AG08396 (cell line): ENCODE measurements at places on chromosomes 1 and 21.

DNA sequence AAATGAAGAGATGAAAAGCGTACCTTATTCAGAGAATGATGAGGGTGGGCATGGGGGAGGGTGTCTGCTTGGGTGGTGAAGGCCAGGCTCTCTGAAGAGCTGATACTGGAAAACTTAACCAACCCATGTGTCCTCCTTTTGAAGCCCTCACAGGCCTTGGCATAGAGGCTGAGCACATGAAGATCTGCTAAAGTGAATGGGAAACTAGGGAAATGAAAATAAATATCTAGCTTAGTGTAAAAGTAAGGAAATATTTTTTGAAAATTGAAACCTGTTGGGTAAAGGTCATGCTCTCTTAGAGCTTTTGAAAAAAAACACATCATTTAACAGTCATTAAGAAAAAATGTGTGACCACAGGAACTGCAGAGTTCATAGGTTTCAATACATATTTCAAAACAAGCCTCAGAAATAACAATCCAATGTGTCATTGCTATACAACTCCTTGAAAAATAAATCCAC is 40.5 kb upstream of the RALGPS2 start:
- peak; percentile 63 for DNase-seq

DNA sequence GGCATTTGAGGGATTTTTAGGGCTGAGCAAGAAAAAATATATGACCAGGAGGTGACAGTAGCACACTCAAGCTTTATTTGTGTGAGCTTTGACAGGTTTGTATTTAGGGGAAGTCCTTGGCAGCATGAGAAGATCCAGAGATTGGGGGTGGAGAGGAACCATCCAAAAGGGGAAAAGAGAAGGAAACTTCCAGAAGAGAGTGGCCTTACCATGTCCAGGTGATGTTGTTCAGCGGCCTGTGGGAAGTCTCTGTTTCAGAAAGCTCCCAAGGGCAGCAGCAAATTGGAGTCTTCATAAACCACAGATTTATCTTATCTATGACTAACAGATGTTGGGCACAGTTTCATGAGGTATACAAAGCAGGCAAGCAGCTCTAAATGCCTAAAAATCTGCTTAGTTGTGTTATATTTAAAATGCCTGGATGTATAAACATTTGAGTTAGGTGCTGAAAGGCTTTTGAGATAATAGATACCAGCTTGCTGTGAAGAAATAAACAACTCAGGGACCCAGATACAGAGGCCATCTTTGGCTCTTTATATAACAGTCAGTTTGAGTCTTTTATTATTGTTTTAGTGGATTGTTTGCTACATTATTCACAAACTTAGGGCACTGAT is 21.2 kb upstream of the ADAR start:
- DNase-seq, result no peak

DNA sequence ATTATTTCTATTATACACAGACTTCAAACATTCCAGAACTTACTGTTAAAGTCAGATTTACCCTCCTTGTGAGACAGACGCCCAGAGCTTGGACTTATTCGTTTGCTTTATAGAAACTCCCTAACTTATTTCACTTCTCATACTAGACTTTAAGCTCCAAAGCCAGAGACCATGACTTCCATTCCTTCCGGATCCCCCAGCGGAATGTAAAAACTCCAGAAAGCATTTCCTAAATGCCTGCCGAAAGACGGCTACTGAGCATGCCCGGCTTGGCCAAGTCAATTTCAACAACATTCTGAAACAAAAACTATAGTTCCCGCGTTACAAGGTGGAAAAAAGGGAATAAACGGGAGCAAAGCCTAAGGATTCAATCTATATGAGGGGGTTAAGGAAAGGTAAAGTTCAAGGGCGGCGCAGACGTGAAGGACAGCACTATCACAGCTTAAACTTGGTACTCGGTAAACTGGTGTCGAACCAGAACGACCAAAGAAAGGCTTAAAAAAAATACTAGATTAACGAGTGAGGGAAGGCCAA is 1.1 kb downstream of the USP48 start:
- DNase-seq, result peak; percentile 28

- DNase-seq, result peak; percentile 37
Measured at GRCh38 chr1:116538544-116538943, 32.3 kb downstream of the CD58 start.

DNA sequence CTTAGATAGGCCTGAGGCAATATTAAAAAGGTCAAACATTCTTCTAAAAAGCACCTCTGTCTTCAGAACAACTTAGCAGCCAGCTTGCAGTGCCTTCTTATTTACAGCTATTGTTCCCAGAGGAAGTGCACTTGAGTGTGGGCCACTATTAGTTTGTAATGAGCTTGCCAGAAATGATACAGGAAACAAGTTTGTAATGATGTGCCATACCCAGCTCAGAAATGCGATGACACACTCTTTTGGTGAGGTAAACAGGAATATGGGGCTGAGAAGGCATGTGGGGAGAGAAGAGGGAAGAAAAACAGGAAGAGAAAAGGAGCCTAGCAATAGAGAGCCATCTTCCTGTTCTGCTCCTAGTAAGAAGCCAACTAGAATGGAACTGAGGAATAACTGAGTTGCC is 295.4 kb downstream of the AGBL4 start:
- no peak for DNase-seq

DNA sequence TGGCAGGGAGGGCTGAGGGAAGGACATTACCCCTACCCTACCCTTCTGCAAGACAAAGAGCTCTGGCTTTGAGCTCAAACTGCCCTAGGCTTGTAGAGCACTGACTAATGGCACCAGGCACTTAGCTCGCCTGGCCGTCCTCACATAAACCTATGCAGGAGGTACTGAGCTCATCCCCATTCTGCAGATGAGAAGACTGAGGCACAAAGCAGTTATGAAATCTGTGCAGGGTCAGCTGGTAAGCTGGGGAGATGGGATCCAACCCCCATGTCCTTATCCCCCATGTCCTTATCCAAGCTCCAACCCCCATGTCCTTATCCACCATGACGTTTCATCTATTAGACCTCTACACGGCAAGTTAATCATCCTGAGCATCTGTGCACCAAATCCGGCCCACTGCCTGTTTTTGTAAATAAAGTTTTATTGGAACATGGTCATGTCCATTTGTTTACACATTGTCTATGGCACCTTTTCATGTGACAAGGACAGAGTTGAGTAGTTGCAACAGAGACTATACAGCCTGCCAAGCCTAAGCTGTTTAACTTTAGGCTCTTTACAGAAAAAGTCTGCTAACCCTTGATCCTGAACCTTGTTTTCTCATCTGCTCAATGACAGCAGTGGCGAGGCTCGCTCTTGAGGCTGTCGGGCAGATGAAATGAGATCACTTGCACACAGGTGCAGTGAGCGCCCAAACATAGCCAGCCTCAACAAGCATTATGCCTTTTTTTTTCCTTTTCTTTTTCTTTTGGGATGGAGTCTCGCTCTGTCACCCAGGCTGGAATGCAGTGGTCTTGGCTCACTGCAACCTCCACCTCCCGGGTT is 86.8 kb downstream of the FBXO2 start:
- DNase-seq, result no peak

- DNase-seq, result no peak
Measured at GRCh38 chr1:38131024-38131585, 84.5 kb upstream of the POU3F1 start.

DNA sequence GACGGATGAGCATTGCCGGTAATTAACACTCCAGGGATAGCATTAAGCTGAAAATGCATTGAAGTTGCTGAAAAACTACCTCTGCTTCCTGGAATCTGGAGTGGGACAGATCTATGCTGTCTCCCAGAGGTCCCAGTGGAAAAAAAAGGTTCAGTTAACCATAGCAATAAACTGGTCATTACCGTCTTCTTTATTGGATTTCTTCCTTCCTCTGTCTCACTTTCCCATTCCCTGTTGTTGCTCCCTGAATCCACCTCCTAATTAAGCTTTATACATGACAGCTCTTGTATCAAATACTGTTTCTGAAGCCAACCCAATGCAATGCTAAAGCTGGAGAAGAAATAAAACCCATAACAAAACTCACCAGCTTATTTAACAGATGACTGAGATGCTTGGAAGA is 1805.9 kb downstream of the NCAM2 start:
- DNase-seq, result no peak

DNA sequence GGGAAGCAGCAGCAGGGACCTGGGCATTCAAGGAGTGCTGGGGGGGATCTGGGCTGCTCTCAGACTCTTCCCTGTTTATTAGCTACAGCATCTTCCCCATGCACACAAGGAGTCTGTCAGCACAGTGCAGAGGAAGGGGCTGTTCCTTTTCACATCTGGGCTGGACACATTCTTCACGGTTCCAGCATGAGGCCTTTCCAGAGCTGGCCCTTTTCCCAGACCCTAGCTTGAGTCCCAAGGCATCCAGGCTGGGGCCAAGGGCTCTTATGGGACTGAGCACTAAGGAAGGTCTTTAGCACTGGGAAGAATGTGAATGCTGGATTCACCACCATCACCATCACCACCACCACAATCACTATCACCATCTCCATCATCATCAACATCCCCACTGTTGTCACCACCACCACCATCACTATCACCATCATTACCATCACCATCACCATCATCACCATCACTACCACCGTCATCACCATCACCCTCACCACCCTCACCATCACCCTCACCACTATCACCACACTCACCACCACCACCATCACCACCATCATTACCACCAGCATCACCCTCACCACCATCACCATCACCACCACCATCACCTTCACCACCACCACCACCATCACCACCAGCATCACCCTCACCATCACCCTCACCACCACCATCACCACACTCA is 28.4 kb downstream of the PARK7 start:
- no peak for DNase-seq

GRCh38 chr1:179779645-179780272 is 36.7 kb downstream of the FAM163A start:
- no peak for DNase-seq

GRCh38 chr1:15099441-15100120 is 54.0 kb upstream of the TMEM51 start:
- no peak for DNase-seq

DNA sequence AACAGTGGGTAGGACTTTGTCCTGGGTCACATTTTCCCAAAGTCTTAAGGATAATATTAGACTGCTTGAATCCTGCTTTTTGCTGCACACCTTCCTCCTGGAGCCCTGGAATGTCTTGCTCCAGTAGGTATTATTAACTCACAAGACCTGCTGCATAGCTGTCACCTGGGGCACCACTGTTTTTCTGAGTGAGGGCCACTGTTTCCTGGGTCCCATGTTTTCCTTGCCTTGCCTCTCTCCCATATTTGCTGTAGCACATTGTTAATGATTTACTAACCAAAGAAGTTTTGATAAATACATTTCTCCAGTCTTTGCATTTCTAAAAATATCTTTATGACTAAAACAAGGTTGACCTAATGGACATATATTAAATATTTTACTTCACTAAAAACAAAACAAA is 22.5 kb upstream of the FCAMR start:
- DNase-seq, result no peak

DNA sequence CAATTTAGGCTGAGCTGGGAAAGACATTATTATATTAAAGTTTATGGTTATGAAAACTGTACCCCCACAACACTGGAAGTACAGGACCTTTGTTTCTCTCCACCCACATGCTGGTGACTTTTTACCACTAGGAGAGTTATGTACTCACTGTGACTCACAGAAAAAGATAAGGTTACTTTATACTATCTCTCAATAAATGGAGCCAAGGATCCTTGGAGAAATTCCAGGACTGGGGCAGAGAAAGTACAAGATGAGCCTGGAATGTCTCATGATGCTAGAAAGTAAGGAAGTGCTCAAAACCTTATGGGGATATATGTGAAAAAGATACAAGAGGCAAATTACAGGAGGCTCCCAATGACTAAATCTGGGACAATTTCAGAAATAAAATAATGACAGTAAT is 63.9 kb upstream of the C1orf105 start:
- DNase-seq, result no peak

DNA sequence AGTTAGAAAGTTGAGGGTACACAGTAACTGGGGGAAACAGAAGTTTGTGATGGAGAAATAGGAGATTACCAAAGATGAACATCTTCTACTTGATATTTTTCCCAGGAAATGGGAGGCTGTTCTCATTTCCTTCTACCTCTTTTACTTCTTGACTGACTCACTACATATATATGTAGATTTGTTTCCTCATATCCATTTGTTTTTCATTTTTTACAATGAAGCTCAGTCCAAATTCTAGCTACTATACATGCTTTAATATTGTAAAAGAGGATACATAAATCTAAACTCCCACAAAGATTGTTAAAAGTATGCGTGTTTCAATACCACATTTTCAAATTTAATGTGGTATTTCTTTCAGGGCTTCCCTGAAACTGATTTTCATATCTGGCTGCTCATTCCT is 366.6 kb upstream of the NCAM2 start:
- DNase-seq, result no peak
